Stimulated activated CD8-positive, alpha-beta memory T cell treated with anti-CD3 and anti-CD28 coated beads, Interleukin-15, amount 100 ng/mL, for 48 hours (primary cell): ENCODE measurements at places on chromosomes 5 and 9.

- DNase-seq, result no peak
These were observed 267.0 kb upstream of the NUDT12 start for GRCh38 chr5:103829585-103829984.

- no peak for DNase-seq
These were observed 4.2 kb downstream of the MTAP start for GRCh38 chr9:21806644-21807043.

DNA sequence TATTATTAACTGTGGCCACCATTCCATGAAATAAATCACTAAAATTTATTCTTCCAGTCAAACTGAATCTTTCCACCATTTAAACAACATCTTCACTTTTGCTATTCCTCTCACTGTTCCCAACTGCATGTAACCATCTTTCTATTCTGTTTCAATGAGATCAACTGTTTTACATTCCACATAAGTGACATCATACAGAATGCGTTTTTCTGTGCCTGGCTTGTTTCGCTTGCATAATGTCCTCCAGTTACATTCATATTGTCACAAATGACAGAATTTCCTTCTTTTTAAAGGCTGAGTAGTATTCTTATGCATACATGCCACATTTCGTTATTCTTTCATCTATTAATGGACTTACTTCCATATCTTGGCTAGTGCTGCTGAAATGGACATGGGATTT, 738.2 kb downstream of the SEMA5A start:
- no peak for DNase-seq

DNA sequence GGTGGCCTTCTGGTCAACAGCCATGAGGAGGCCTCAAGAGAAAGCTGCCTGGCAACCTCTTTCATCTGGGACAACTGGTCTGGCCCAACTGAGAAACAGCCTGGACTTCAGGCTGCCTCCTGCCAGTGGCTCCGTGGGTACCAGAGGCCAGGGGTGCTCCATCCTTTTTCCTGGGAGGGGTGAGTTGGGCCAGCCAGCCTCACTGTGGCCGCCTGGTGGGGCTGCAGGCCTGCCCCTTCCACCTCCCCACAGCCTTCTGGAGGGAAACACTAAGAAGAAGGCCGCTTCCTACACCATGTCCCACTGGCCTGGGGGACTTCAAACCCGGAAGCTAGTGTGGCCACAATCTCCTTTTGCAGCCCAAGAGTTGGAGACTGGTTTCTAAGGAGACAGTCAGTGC, 13.8 kb upstream of the NKD2 start:
- DNase-seq, result no peak

DNA sequence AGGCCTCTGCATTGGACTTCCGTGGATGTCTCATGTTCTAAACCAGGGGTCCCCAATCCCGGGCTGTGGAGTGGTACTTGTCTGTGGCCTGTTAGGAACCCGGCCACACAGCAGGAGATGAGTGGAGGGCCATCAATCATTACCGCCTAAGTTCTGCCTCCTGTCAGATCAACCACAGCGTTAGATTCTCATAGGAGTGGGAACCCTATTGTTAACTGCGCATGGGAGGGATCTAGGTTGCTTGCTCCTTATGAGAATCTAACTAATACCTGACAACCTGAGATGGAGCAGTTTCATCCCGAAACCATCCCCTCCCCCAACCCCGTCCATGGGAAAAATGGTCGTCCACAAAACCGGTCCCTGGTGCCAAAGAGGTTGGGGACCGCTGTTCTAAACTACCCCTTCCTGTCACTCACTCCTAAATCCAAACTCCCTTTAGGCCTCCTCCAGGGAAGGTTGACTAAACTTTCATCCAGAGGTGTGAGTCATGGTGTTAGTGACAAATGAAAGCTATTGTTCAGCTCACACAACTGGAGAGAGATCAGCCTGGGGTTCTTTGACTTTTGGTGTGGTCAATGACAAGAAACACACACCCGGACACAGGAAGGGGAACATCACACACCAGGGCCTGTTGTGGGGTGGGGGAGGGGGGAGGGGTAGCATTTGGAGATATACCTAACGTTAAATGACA, 9.5 kb downstream of the KCNV2 start:
- no peak for DNase-seq

- DNase-seq, result peak; percentile 73
These were observed 5.1 kb downstream of the MGAT4B start for GRCh38 chr5:179801304-179802206.

DNA sequence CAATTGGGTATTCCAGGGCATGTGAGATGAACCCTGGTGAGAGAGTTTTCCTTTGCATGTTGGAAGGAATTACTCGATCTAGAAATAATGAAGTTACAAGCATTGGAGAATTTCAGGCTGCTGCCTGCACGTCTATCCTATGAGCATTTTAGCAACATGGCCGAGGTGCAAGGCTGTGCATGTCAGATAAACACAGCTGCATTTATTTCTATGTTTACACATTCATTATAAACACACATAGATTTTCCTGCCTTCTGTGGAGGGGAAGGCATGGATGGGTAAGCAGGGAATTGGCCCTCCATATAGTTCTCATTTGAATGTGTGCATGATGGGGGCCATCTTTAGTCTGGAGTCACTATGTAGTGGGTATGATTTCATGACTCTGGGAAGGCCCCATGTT, 42.3 kb downstream of the AOPEP start:
- DNase-seq, result no peak

GRCh38 chr5:132407970-132408369, 38.5 kb downstream of the SLC22A5 start:
- DNase-seq, result no peak

- no peak for DNase-seq
These were observed 31.7 kb downstream of the UBE2QL1 start for GRCh38 chr5:6480133-6481051.

DNA sequence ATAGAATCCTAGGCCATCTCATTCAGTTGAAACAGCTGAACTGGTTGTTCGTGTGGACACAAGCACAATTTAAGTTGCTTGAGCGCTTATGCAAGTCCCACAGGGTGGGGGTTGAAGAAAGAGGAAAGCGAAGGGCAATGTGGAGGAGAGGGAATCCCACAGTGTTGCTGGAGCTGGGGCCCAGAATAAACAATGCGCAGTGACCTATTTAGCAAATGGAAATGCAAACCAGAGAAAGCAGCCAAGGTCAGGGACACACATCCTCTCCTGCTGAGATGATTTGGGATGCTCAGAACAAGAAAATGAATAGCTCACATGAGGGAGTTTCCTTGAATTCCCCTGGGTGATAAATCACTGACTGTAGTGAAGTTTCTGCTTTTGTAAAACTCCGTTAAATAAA, 838.3 kb downstream of the TLE4 start:
- DNase-seq, result no peak

DNA sequence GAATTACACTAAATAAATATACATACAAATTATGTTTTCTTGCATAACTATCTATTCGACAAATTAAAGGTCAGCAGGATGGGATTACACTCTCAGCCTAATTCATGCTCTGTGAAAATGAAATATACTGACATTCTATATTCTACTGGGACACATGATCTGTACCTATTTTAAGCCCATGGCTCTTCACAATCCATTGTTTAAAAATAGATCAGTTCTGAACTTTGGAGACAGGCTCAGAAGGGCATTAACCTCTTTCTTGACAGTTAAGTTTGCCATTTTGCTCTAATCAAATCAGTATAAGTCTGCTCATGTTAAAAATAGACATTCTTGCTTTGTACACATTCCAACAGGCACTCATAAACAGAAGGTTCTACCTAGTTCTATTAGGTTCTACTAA, 361.2 kb downstream of the HCN1 start:
- no peak for DNase-seq

DNA sequence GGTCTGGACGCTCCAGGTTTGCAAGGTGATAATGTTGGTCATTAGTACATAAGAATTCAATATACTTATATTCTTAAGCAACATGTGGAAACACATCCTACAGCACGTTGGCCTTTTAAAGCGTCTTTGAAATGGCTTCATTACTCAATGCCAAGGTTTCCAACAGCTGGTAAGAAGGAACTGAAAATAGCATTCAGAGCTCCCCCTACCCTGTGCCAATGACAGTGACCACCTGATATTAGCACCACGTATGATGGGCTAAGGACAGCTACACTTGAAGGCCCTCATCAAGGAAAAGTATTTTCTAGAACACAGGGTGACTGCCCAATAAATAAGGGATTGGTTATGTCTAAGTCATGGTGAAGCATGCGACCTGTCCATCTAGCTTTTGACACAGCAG, 9.9 kb downstream of the ZNF622 start:
- no peak for DNase-seq

DNA sequence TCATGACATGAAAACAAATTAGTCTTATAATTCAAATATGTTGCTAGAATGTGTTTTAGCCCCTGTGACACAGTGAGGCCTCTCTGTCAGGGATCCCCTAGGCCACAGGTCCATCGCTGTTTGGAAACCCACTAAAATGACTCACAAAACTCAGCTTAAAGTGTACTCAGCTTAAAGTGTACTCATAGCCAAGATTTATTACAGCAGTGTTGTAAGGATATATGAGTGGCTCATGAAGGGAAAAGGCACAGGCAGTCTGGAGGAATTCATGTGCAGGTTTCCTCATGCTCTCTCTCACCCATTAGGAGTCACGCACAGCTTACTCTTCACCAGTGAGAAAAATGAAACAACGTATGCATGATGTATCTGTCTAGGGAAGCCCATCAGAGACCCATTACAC, 24.4 kb upstream of the TGFBI start:
- no peak for DNase-seq
